Natural killer cell (primary cell): ENCODE measurements at places on chromosomes 11 and 22. TPM values are rescaled to one million over a fixed set of nuclear protein-coding genes. Genes with fewer than 3 reads are reported as not detected.

DNA sequence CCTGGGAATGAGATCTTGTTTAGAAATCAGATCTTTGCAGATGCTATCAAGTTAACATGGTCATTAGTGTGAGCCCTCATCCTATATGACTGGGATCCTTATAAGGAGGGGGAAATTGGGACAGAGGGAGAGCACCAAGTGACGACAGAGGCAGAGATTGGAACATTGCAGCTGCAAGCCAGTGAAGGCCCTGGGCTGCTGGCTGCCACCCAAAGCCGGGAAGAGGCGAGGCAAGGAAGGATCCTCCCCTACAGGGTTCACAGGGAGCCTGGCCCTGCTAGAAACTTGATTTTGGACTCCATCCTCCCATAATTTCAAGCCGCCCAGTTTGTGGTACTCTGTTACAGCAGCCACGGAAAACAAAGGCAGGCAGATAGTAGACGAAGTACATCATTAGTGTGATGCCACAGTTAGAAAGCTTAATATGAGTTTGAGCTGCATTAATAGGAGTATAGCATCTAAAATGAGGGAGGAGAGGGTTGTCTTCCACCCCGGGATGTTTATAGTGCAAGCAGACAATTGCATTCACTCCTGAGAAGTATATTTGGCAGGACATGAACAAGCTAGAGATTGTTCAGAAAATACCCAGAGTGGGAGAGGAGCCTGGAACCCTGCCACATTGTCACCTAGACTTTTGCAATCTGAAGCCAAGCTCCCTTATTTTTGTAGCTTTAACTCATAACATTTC, 56.8 kb upstream of the CLMP start:
- no peak overlapping the region for H3K27ac ChIP-seq
- no peak for DNase-seq
- peaks cover 2% of the 10 kb centered on the region for H3K27me3 ChIP-seq
- H3K4me1 ChIP-seq = no peaks in the 10 kb centered on the region
- no peaks in the 10 kb centered on the region for H3K36me3 ChIP-seq

TUBA8 gene
- 2.3 TPM for total RNA-seq

AASDHPPT gene
- 23.9 TPM for total RNA-seq

GRCh38 chr11:73852049-73852448, 24.6 kb downstream of the COA4 start:
- no peak overlapping the region for H3K27ac ChIP-seq
- H3K4me3 ChIP-seq = no peak overlapping the region
- H3K36me3 ChIP-seq = peaks cover 3% of the 10 kb centered on the region
- no peak for DNase-seq

GRCh38 chr11:57900320-57900719, 123.4 kb upstream of the OR9Q1 start:
- H3K4me3 ChIP-seq = no peak overlapping the region
- no peak for DNase-seq
- H3K36me3 ChIP-seq = no peaks in the 10 kb centered on the region
- no peaks in the 10 kb centered on the region for H3K4me1 ChIP-seq
- no peak overlapping the region for H3K27ac ChIP-seq

DNA sequence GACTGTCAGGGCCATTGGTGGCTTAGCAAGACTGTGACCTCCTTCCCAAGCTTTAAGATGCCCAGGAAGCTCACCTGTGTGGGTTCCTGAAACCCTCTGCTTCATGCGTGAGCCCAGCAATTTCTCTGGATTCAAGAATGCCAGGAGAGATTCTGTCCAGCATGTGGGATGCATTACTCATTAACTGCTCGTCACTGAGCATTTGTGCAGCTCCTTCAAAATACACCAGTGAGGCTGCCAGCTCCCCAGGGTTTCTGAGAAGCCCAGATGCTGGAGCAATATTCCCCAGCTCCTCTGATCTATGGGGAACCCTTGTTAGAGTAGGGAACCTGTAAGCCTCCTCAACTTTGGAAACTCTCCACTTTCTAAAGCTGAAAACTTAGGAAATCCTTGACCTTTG, 126.5 kb downstream of the CHST1 start:
- no peak overlapping the region for H3K27ac ChIP-seq
- no peaks in the 10 kb centered on the region for H3K36me3 ChIP-seq
- no peak overlapping the region for H3K4me3 ChIP-seq
- no peak for DNase-seq
